NCI-H510A treated with DMSO at 0.1 percent for 48 hours (cell line): ENCODE measurements at places on chromosomes 12 and 14.
A peak's percentile ranks its signal among the peaks of the same experiment; 100 is the strongest.

- no peak for DNase-seq
Measured at GRCh38 chr14:93970965-93971634, 5.3 kb downstream of the ASB2 start.

DNA sequence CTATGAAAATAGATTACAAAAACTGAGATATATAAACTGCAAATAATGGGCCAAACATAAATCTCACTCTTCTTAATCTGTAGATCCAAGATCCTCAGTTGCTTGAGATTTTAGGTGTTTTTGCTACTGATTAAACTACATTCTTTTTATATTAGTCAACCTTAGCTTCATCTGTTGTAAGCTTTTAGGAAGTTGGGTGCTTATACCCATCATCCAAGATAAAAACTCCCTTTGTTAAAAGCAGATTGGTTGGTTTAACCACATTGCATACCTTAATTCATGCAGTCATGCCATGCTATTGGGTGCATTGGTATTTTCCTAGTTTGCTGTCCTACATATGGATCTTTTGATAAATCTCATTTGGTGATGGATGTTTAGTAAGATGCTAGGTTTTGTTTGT, 46.2 kb upstream of the DIP2B start:
- no peak for DNase-seq

DNA sequence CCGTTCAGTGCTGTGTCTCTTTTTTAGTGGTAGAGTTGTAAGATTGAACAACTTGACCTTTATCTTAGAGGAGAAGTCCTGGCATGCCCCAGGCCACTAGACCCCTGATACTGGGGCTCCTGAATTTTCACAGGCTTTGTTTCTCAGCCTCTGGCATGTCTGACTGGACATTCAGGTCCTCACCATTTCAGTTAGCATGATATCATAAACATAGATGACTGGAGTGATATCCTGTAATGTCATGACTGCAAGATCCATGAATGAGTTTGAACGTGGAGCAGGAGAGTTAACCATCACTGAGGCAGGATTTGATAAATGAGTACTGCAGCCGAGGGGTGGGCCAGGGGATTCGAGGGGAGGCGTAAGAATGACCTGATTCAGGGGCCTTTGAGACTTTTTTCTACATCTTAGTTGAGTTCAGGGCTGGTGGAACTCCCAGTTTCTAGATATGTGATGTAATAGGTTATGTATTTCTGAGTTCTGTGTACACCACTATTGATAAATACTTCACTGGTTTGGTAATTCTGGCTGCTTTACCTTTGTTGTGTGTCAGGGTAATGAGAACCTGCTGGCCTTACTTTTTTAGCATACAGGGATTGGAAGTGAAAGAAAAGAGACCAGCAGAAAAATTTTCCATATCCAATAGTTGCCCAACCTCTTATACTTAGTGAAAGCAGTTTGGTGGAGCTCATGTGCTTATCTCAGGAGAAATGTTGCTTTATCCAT, 217.0 kb downstream of the SYNE2 start:
- no peak for DNase-seq

- DNase-seq = no peak
Measured at GRCh38 chr12:47766502-47767215, 6.4 kb upstream of the SLC48A1 start.

DNA sequence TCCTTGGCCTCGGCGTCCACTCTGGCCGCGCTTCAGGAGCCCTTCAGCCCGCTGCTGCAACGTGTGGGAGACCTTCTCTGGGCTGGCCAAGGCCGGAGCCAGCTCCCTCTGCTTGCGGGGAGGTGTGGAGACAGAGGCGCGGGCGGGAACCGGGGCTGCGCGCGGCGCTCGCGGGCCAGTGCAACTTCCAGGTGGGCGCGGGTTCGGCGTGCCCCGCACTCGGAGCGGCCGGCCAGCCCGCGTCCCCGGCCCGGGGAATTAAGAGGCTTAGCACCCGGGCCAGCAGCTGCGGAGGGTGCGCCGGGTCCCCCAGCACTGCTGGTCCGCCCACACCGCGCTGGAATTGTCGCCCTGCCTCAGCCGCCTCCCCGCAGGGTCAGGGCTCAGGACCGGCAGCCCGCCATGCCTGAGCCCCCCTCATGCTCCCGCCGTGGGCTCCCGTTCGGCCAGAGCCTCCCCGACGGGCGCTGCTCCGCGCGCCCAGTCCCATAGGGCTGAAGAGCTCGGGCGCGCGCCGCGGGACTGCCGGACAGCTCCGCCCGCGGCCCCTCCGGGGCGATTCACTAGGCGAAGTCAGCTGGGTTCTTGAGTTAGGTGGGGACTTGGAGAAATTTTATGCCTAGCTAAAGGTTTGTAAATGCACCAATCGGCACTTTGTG, 673.9 kb downstream of the SLC16A7 start:
- DNase-seq = no peak

GRCh38 chr12:103421402-103421801, 74.4 kb downstream of the C12orf42 start:
- no peak for DNase-seq

DNA sequence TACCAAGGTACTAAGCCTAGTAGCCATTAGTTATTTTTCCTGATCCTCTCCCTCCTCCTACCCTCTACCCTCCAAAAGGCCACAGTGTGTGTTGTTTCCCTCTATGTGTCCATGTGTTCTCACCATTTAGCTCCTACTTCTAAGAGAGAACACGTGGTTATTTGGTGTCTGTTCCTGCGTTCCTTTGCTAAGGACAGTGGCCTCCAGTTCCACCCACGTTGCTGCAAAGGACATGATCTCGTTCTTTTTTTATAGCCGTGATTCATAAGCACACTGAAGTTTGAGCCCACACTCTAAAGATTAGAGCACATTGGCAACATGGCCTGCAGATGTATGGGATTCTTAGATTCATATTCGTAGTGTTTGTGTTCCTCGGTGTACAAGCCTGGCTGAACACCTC, 8.1 kb upstream of the STX2 start:
- DNase-seq = no peak

DNA sequence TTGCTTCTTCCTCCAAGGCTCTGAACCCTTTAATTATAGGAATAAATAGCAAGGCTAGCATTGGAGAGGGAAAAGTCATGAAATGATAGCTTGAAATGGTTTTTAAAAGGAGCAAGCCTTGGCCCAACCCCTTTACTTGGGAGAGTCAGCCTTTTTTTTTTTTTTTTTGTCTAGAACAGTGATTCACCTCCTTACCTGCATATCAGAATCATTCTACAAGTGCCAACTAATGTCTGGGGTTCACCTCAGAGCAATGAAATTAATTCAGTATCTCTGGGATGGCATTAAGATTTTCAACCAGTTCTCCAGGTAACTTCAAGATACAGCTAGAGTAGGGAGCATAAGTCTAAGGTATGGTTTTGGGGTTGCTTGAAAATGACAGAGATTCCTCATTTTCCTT, 41.3 kb upstream of the TMTC2 start:
- DNase-seq = no peak

DNA sequence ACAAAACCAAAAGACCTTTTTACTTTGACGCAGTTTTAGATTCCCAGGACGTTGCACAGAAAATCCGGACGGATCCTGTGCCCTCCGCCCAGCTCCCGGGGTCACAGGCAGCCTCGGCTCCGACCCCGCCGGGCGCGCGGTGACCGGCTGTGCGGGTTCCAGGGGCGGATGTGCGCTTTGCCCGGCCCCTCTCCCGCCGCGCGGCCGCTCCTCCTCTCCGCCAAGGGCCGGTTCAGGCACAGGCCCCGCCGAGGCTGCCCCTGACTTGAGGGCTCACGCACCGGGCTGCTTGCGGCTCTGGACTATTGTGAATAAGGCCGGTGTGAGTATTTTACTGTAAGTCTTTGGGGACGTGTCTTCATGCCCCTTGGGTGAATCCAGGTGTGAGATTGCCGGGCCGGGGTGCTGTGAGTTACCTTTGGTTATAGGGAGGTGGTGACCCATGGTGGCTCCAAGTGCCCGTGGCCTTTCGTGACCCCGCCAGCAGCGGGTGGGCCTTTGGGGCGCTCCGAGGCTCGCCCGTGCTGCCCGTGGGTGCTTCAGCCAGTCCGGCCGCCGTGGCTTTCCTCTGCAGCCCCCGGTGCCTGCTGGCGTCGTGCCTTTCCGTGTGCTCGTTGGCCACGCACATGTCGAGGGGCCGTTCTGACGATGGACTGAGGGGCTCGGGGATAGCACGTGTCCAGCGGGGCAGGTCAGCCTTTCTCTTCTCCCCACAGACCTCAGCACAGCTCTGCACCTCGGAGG, 45.9 kb downstream of the NOC4L start:
- DNase-seq = no peak

GRCh38 chr14:52338051-52338681, 24.1 kb downstream of the PTGER2 start:
- DNase-seq = no peak

GRCh38 chr12:57612711-57613426, 1.6 kb downstream of the ARHGEF25 start:
- no peak for DNase-seq

GRCh38 chr14:21528381-21529348, 2.5 kb upstream of the SALL2 start:
- peak; percentile 56 for DNase-seq

- peak; percentile 47 for DNase-seq
Measured at GRCh38 chr12:57765003-57765697, 1.7 kb downstream of the CYP27B1 start.

DNA sequence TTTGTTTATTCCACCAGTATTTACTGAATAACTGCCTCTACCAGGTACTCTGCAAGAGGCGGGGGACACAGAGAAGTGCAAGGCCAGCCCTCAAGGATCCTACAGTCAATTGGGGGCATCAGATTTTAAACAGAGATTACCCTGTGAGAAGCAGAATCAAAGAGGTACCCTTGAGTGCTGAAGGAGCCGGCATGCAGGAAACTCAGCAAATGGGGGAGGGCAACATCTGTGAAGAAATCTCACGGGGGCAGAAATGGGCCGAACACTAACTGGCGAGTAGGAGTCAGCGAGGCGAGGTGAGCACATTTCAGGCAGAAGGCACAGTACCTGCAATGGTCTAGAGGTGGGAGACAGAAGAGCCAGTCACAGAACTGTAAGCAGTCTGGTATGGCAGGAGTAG, 9.0 kb downstream of the GALNT6 start:
- no peak for DNase-seq

DNA sequence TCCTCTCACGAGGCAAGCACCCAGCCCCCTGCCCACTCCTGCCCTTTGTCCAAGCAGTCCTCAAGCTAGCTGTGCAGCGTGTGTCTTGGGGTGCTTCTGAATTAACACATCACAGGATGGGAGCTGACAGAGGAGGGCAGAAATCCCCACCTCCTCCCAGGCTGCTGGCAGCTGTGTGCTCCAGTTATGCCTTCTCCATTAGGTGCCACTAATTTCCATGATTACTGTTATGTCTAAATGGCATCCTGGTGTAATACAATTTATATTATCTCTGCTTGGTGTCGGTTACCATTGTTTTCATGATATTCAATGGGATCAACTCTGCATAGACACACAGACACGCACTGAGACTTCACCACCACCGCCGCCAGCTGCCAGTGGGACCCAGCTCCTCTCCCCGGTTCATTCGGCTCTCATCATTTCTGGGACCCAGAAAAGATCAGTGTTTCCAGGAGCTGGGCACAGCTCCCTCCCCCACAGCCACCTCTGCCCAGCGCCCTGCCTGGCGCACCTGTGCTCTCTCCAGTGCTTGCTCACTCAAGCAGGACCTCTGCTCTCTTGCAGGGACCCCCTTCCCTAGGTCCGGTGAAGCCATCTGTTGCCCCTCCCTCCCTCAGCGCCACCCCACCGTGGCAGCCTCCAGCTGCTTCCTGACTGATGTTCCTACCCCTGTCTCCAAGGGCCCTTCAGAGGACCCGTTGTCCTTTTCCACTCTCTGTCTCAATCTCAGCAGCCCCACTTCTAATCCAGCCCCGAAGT, 167.5 kb upstream of the FKBP4 start:
- DNase-seq = peak; percentile 13

GRCh38 chr14:91031666-91032065, 28.8 kb downstream of the RPS6KA5 start:
- DNase-seq = no peak

GRCh38 chr12:122937622-122938091, 28.6 kb downstream of the ABCB9 start:
- DNase-seq = no peak

- DNase-seq = no peak
Measured at GRCh38 chr12:22765421-22766130, 140.6 kb downstream of the ETNK1 start.

- DNase-seq = no peak
Measured at GRCh38 chr12:20508962-20509361, 140.6 kb downstream of the PDE3A start.

GRCh38 chr14:76396714-76397187, 20.8 kb downstream of the ESRRB start:
- no peak for DNase-seq

- no peak for DNase-seq
Measured at GRCh38 chr12:234891-235415, 21.0 kb upstream of the SLC6A12 start.

DNA sequence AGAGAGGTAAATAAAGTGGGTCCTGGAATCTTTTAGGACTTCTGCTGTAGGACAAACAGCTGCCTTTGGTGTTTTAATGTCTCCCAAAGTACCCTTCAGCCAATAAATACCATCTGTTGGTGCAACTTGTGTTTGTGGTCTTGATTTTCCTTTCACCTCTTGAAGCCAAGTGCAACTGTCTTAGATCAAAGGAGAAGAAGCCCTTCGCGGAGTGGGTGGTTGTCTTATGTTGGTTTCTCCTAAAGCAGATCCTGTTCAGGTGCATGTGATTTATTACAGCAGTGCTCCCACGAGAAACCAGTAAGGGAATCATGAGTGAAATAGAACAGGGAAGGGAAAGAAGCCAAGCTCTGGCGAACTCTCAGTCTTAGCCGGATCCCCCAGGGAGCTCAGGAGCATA, 27.7 kb downstream of the HRK start:
- DNase-seq = no peak

DNA sequence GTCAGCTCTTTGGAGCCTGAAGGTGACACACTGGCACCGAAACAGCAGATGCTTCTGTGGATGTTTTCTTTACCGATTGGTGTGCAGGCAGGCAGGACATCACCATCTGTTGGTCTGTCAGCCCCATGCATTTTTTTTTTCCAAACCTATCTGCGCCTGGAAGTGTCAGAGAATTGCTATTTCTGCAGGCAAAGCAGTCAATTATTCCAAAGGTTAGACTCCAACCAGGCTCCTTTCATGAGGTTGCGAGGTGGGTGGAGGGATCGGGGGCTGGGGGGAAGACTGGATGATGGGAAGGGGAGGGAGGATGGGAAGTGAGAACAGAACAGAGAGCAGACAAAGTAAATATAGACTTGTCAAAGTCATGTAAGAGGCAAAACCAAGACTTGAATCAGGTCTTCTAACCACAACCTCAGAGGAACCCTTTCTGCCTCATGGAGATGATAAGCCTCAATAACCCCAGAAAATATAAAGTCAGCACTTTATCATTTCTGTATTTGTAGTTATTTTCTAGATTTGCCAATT, 117.7 kb downstream of the OTOGL start:
- DNase-seq = no peak

- no peak for DNase-seq
Measured at GRCh38 chr14:100543471-100544455, 43.5 kb downstream of the BEGAIN start.
